ENCODE measurements at places on chromosomes 3 and 15. TPM values are rescaled to one million over a fixed set of nuclear protein-coding genes. Genes with fewer than 3 reads are reported as not detected.

Gene CDHR4
- total RNA-seq, result not detected

DNA sequence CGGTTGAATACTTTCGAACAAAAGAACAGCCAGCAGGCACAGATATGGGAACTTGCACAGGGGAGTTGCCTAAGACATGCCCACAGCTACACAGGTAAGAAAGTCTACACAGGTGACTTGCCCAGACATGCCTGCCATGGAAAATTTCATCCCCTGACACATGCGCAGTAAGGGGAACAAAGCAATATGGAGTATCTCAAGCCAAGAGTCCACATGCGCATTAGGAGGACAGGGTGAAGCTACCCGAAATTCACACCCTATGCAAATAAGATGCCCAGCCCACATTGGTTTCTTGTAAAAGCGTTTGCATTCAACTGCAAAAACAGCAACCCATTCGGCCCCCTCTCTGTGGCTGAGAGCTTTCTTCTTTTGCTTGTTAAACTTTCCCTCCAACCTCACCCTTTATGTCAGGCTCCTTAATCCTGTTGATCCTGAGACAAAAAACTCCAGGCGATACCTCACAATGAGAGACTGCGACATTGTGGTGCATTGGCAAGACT lies 49.3 kb upstream of the TRPM1 start:
- no peak for DNase-seq

DNA sequence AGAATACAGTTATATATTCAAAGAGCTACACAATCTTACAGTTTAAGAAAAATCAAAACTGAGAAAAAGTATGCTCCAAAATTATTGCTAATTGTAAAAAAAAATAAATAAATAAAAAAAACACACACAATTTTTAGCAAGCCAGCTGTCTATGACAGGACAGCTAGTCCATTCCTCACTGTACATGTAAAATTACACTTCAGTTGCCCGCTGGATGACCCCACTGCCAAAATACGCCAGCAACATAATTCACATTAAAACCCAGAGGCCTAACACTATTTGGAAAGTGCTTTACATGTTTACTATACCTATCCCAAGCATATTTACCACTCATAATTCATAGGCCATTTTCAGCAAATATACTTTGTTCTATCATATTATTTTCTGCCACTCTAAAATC lies 5.8 kb downstream of the MYO9A start:
- DNase-seq, result no peak

GRCh38 chr3:159008401-159008800 lies 206.5 kb downstream of the MFSD1 start:
- no peak for DNase-seq

- no peak for DNase-seq
Observed at GRCh38 chr15:48834756-48835155, 23.9 kb upstream of the CEP152 start.

- DNase-seq, result no peak
Observed at GRCh38 chr3:172038798-172039435, 461 bp upstream of the FNDC3B start.

Gene CPNE4
- 23.2 TPM for total RNA-seq

- DNase-seq, result no peak
Observed at GRCh38 chr3:20324664-20325478, 138.9 kb upstream of the SGO1 start.

DNA sequence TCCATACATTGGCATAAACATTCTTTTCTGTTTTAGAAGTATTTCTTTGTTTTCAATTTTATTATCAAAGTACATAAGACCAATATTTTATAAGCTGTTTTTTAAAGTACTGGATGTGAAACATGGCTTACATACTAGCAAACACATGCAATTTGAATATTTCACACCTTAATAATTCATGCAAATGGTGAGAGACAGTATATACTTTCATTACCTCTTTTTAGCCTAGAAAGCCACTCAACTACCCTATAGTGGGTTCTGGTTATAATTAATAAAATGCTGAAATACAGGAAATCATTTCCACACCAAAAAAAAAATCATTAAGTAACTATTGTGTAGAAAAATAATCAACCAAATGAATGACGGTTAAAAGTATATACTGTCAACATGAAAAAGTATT lies 38.5 kb upstream of the MELTF start:
- DNase-seq, result no peak

Gene UBAP1L
- total RNA-seq, result 5.2 TPM

GRCh38 chr3:177713928-177714900 lies 516.9 kb upstream of the TBL1XR1 start:
- DNase-seq, result no peak

Gene LTF
- not detected for total RNA-seq

Gene CKMT1A
- 1.2 TPM for total RNA-seq

Gene GOLGA6L9
- total RNA-seq, result 5.8 TPM

Gene LAMB2
- total RNA-seq, result 316 TPM

Gene CHRNA7
- 2.0 TPM for total RNA-seq

- no peak for DNase-seq
Observed at GRCh38 chr3:197593046-197593380, 37.2 kb upstream of the BDH1 start.

- DNase-seq, result peak; percentile 44
Observed at GRCh38 chr3:161989012-161989411, 492.4 kb downstream of the OTOL1 start.

Gene ATP13A5
- total RNA-seq, result 0.66 TPM

Gene CYP8B1
- not detected for total RNA-seq

DNA sequence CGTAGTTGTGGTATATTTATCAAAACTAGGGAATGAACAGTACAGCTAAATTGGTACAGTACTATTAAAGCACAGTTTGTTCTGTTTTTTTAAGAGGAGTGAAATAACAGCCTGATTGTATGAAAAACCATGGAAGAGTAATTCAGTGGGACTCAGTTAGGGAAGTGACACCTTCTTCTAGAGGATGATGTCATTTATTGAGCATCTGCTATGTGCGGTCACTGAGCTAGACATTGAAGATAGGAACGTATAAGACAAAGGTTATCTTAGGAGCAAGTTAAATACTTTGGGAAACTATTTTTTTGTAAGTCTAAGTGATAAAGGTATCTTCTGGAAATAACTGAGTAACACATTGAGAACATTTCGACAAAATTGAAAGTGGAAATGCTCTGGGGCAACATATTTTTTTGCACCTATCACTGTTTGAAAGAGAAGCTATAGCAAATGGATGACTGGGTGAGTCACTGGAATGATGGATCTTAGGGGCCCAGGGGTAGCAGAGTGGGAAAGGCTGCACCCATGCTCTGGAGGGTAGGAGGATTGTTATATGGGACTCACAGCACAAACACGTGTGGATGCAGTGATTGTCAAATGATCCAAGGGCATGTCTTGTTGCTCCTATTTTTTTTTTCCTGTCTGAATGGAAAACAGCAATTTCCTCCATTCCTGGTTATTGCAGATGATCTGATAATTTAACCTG lies 43.0 kb downstream of the OXNAD1 start:
- no peak for DNase-seq

DNA sequence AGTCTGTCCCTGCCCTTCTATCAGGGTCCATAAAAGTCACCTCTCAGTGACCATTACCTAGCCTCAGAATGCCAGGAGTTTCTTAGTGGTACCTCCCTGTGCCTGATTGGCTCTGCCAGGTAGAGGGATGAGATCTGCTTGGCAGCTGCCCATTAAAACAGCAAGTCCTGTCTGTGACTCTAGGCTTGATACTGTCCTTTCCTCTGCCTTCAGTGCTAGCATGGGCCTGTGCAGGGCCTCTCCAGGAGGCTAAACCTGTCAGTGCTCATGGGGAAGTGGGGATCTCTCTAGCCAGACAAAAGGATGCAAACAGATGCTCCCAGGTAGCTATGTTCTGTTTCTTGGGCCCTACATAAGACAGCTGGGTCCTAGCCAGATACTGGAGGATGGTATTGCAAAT lies 10.0 kb upstream of the MANF start:
- no peak for DNase-seq

DNA sequence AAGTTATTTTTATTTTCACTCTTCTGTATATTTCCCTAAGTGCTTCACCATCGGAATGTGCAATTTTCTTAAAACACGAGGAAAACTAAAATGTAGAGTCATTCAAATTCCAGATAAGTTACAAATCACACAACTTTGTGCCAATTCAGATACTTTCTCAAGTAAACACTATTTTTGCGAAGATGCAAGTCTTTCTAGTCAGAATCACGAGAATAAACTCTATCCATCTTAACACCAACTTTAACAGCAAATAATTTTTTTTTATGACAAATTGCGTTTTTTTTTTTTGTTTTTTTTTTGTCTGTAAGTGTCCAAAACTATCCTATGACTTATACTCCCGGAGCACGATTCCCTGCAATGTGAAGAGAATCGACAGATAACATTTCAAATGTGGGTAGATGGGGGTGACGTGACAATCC lies 1.3 kb downstream of the STAG1 start:
- DNase-seq, result no peak

Gene SPG21
- 104 TPM for total RNA-seq

DNA sequence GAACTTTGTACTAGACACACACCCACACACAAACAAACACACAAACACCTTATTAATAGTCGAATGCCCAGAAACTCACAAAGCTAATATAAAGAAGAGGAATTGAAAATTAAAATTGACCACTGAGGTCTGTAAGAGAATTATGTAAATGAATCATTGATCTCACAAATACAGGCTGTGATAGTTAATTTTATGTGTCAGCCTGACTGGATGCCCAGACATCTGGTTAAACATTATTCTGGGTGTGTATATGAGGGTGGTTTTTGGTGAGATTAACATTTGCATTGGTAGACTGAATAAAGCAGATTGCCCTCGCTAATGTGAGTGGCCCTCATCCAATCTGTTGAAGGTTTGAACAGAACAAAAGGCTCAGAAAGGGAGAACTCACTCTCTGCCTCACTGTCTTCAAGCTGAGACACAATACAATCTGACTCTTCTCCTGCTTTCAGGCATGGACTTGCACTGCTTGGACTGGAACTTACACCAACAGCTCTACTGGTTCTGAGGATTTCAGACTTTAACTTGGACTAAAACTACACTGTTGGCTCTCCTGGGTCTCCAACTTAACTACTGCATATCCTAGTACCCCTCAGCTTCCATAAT lies 199.4 kb upstream of the TTC14 start:
- peak; percentile 22 for DNase-seq

Gene NRROS
- total RNA-seq, result 0.39 TPM

- DNase-seq, result peak; percentile 7
Observed at GRCh38 chr15:50418041-50418583, 6.1 kb upstream of the USP8 start.

Gene SNAP23
- 54.8 TPM for total RNA-seq

- DNase-seq, result peak; percentile 59
Observed at GRCh38 chr3:72458375-72458774, 389.9 kb downstream of the SHQ1 start.

Gene NMNAT3
- 9.7 TPM for total RNA-seq

Gene MORC1
- total RNA-seq, result not detected

- DNase-seq, result no peak
Observed at GRCh38 chr3:26799679-26800317, 177.2 kb downstream of the LRRC3B start.

- DNase-seq, result no peak
Observed at GRCh38 chr3:160473978-160474377, 24.4 kb upstream of the TRIM59 start.

GRCh38 chr3:8560366-8561007 lies 58.9 kb downstream of the LMCD1 start:
- no peak for DNase-seq

DNA sequence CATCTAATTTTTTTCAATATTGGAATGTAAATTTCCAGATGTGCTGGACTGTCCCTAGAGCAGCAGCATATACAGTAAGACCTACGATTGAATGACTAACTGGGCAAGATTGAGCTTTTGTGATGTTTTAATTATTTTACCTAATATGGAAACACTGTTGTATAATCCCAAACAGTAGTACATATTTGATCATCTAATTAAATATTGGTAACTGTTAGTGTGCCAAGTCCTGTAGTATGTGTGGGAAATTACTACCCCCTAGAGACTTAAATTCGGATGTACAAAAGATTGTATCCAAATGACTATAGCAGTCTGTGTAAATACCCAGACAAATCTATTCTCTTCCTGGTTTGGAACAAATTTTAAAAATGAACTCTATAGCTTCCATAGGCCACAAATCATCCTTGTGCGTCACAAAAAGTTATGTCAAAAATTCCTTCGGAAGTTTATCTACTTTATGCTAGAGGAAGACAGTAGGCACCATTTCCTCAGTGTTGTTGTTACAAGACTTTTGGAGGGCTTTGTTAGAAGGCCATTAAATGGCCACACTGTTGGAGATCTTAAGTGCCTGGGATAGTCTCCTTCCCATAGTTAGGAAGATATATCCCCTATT lies 41.6 kb downstream of the NKIRAS1 start:
- DNase-seq, result no peak

Gene MYD88
- 35.2 TPM for total RNA-seq

GRCh38 chr3:66396161-66396760 lies 104.6 kb downstream of the LRIG1 start:
- DNase-seq, result no peak

- DNase-seq, result no peak
Observed at GRCh38 chr15:28904003-28904402, 18.2 kb downstream of the APBA2 start.

DNA sequence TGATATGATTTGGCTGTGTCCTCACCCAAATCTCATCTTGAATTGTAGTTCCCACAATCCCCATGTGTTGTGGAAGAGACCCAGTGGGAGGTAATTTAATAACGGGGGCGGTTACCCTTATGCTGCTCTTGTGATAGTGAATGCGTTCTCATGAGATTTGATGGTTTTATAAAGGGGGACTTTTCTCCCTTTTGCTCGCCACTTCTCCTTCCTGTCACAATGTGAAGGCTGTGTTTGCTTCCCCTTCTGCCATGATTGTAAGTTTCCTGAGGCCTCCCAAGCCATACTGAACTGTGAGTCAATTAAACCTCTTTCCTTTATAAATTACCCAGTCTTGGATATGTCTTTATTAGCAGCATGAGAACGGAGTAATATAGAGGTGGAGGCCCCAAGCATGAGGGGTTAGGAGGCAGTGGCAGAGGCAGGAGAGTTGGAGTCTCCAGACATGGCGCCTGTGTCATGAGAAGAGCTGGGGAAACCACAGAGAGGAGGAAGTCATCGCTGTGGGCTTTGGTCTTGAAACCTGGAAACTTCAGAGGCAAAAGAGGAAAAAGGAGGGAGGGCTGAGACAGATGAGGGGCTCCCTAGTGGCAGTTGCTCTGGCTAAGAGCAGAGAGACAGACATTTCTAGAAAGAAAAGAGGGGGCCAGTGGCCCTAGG lies 107.8 kb upstream of the VEPH1 start:
- no peak for DNase-seq

DNA sequence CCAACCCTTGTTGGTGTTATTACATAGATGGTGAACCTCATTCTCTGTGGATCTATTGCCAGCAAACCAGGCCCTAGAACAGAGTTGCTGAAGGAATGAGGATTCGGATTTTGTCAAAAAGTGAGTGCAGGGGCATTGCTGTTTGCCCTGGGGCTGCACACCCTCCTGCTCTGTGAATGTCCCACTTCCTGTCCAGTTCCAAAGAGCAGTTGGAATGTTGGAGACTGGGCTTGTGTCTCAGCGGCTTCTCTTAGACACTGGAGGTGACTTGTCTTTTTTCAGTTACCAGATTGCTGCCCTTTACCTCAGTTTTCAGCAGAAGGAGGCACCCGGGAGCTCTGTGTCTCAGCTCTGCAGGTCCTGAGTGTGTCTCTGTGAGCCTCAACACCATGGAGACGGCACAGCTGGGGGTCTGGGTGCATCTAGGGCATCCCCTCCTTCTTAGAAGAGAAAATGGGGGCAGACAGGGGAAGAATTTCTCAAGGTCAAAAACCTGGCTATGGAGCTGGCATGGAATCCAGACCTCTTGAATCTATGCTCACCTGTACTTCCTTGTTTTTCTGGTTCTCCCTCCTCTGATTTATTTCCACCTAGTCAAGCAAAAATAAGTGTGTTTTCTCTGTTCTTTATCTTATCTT lies 46.3 kb downstream of the LIMD1 start:
- peak; percentile 25 for DNase-seq

- no peak for DNase-seq
Observed at GRCh38 chr15:41333026-41333562, 413 bp downstream of the NUSAP1 start.

Data from Calu3 (cell line).